NK-92 treated with Interleukin-12 subunit alpha and Interleukin-12 subunit beta, amount 100 ng/mL, for 24 hours (cell line): ENCODE measurements at places on chromosomes 12 and 14.

DNA sequence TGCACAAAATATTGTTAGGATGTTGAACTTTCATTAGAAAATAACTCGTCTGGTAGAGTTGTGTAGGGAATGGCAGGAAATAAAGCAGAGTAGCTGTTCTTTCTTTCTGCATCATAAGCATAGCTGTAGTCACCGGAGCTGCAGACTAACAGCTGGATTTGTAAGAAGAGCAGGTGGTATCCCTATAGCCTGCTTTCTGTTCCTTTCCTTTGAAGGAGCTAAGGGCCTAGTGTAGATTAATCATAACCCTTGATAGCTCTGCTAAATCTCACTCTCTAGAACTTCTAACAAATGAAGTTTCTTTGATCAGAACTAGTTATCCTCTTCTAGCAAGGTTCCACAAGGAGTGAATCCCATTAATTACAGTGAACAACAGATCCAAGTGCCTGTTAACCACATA, 3.5 kb downstream of the LMO3 start:
- DNase-seq: no peak

- DNase-seq: no peak
Measured at GRCh38 chr12:24153079-24153478, 203.6 kb upstream of the SOX5 start.

DNA sequence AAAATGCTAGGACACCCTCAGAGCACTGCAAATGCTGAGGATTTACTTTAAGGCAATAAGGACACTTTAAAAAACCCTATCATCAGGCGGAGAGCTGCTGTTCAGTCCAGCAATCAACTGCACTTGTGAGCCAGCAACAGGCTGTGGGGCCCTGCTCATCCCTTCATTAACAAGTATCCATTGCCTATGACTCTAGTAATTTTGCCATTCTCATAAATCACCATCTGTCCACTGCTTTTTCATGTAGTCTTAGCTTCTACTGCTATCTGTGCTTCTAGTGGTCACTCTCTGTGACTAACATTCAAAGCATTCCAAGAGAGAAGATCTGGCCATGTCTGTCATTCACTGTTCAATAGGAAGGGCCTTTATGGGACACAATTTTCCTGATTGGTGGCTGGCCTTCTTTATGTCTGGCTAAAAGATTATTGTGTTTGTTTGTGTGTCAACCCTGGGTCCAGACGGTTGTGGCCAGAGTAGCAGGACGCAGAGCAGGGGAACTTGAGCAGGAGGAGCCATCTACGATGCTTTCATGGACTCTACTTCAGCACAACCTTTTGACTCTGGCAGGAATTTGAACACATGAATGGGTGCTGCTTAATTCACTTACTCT, 3.6 kb upstream of the KRAS start:
- DNase-seq: no peak

GRCh38 chr14:64610049-64610746, 60.4 kb downstream of the PPP1R36 start:
- DNase-seq: no peak

DNA sequence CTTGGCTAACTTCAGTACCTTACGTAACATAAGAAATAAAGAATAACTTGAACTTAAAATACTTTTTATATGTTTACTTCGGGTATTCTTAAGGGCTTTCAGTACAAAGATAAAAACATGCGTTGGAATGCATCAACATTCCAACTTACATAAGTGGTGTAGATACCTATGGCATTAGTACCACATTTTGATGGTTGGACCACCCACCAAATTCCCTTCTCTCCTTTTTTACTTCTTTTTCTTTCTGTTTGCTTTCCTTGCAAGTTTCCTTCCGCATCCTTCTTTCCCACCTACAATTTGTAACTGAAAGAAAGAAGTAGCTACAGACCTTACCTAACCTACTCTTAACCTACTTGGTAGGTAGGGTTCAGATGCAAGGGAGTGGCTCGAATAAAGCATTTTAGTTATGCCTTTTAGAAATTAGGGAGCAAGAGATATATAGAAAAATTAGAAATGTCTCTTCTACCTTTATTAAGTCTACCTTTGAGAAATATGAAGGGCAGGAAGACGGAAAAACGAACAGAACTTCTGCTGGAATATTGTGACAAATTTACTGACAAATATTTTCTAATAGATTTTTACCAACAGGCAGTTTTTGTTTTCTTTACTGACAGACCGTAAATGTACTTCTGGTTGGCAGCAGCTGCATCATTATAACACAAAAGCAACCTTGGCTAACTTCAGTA, 2.1 kb upstream of the ARHGAP5 start:
- no peak for DNase-seq

GRCh38 chr12:127327986-127328385, 939.0 kb upstream of the TMEM132C start:
- no peak for DNase-seq

GRCh38 chr14:30077946-30078345, 150.3 kb upstream of the PRKD1 start:
- DNase-seq: no peak

DNA sequence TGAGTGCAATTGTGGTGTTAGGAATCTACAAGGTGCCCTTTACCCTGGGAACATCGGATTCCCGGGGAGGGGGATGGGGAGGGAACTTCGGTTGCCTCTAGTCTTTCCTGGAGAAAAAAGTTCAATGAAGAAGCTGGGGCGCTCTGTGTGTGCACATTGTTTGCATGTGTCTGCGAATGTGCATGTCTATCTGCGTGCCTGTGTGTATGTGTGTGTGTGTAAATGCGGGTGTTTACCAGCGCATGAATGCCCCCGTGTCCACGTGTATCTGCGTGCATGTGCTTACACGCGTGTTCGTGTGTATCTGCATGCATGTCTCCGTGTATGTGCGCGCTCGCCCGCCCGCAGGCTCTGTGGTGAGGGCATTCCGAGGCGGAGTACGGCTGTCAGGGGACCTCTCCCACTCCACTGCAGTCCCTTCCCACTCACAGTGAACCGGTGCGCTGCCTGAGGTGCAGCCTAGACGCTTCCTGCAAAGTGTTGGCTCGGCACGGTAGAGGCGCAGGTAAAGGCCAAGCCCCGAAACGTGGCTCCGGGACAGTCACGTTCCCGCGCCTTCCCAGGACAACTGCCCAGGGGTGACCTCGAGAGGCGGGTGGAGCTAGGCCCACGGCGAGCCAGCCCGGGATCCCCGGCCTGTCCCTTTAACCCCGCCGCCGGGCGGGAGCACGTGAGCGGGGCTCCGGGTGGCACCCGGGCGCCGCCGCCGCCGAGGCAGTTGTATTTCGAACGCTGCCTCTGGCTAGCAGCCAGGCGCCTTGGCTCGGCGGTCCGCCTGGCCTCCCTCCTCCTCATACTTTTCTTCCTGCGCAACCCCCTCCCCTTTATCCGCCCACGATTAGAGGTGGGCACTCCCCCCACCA, 539 bp upstream of the HMGA2 start:
- DNase-seq: no peak

DNA sequence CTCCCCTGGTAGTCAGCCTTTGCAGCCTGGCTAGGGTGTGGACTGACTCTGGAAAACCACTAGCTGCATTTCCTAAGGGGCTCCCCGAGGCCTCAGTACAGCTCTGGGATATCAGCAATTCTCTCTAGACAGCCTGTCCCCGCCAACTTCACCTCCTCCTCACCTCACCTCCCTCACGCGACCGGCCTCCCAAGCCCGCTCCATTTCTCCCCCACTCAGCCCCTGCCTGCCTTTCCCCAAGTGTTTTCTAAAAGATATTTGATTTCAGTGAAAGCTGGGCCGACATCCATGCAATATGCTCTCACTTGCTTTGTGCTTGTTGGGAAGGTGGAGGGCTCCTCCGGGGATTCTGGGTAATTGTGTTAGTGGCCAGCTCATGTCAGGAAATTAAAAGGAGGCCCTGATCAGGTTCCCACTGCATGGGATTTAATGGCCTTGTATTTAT, 91.8 kb downstream of the ESRRB start:
- DNase-seq: no peak

DNA sequence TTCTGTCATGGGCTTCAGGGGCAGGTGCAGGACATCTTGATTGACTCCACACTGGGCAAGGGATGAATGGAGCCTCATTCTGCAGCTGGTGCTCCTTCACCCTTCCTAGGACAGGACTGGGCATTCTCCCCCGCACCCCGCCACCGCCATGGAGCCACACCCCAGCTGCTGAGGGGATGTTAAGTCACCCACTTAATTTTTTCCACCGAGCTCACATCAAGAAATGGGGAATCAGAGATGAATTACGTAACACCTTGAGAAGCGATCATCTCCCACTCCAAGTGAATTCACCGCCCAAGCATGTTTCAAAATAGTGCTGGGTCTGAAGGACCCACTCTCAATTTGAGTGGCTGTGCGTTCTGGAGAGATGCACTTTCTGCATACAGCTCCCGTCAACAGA, 94.2 kb downstream of the EML1 start:
- DNase-seq: no peak

GRCh38 chr12:42786400-42787148, 197.0 kb upstream of the PRICKLE1 start:
- DNase-seq: no peak

DNA sequence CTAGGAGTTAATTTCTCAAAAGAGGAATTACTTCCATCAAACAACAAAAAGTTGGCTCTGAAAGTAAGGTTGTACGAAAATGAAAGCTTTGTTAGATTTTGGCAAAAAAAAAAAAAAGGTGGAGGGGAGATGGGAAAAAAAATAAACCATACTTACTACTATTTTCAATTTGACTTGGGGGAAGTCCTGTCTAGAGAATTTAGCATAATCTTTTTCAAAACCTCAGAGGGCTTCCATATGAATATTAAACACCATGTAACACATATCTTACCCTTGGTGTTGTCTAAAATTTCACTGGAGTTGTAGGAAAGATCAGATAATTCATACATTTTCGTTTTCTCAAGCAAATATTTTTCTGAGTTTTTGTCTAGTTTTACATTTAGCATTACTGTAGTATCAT, 17.5 kb downstream of the GRIP1 start:
- no peak for DNase-seq

GRCh38 chr14:22837114-22837749, 847 bp downstream of the MMP14 start:
- DNase-seq: no peak

- no peak for DNase-seq
Measured at GRCh38 chr12:58919231-58920101, 838 bp downstream of the LRIG3 start.

- no peak for DNase-seq
Measured at GRCh38 chr14:100336618-100337530, 13.7 kb downstream of the SLC25A47 start.

- DNase-seq: no peak
Measured at GRCh38 chr12:92639017-92639416, 63.8 kb upstream of the PLEKHG7 start.

DNA sequence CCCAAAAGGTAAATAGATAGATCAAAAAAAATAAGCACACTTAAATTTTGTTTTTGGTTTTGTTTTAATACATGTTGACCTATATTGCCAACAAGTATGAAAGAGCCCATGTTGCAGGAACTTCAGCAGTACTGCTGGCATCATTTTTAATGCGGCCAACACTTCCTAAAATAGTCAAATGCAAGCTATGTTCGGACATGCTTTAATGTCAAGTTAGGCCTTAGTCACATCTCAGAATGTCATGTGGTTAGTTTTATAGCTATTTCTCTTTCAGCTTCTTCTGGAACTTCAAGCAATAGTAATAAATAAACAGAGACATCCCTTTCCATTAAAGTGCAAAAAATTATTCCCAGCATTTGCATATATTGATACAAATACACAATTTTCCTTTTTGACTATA, 153.4 kb downstream of the PIK3C2G start:
- DNase-seq: no peak

DNA sequence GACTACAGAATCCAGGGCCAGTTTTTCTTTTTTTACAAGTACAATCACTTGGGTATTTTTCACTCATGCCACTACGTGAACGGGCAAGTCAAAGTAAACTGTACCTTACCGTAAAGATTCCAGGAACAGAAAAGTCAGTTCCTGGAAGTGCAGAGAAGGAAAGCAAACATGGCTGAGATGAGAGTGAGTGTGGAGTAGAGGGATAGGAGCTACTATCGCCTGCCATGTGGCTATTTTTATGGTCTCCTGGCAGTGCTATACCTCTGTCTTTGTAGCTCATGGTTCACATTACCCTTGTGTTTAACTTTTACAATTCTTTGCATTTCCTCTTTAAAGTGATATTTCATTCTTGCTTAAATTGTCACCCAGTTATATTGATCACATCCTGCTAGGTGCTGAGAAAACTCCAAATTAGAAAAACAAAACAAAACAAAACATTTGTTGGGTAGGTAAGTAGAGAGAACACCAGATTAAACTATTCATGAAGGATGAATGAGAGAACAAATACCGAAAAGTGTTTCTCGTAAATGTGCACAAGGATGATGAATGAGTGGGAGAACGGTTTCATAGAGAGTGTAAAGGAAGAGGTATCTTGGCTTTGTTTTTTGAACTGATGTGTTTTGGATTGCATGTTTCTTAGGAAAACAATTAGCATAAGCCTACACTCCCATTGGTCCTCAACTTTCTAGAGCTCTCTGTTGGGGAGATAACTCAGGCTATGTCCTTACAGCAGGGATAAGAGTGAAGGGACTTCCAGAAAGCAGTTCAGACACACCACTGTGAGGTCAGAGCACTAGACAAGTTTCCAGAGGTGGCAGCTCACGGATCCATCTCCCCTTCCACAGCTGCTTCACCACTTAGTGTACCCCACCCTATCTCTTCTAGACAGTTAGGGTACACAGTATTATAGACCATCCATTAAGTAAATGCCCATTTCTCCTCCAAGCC, 163.7 kb downstream of the IPO8 start:
- DNase-seq: no peak

GRCh38 chr14:104968153-104968527, 10.0 kb downstream of the AHNAK2 start:
- no peak for DNase-seq

DNA sequence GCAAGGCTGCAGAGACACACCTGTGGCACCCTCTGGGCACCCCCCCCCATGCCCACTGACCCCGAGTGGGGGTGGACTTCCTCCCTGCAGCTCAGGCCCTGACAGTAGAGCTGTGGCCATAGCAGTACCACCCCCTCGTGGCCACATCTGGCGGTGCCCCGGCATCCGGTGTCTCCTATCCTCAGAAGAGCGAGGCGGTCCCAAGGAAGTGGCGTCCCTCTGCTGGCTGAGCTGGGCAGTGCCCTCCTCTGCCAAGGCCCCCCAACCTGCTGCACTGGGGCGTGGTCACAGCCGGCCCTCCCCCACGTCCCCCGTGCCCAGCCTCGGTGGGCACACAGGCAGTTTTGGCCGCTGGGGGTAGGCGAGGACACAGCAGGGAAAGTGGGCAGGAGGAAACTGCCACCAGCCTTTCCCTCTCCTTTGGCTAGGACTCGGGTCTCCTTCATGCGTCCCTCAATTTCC, 6.0 kb upstream of the SLC6A12 start:
- DNase-seq: peak; percentile 35

DNA sequence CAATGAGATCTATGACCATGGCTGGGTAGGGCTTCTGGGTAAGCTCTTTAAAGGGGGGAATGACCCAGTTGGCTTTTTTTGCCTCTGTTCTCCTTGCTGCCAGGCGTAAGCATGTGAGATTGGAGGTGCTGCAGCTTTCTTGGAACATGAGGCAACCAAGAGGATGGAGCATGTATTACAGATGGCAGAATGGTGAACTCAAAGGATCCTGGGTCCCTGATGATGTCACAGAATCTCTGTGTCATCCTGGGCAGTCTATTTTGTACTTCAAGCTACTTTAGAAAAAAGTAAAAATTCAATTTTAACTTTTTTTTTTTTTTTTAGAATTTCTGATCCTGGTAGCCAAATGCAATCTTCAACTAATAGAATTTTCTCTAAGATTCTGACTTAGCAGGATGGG, 8.0 kb downstream of the KRT82 start:
- no peak for DNase-seq

GRCh38 chr12:118874698-118875548, 106.4 kb upstream of the SRRM4 start:
- DNase-seq: no peak

- DNase-seq: no peak
Measured at GRCh38 chr14:103444837-103445524, 59.8 kb downstream of the MARK3 start.

GRCh38 chr12:17489452-17489851, 600.5 kb downstream of the RERGL start:
- no peak for DNase-seq
